RWPE2 (cell line): ENCODE measurements at places on chromosomes 2 and 18.

DNA sequence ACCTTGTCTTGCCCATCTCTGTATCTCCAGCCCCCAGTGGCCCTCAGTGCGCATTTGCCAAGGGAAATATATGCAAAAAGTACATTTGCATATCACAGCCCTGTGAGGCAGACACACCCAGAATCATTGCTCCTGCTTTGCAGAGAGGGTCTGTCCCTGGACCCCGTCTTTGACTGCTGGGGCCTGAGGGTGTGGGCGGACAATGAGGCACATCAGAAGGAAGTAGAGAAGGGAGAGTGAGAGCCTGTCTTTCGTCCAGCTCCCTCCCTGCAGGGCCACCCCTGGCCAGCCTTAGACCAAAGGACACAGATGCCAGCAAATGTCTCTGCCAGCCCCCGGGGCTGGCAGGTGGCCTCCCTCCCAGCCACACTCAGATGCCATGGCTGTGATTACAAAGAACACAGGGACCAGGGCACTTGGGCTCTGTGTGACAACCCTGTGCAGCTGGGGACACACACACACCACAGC is 516.2 kb upstream of the MYT1L start:
- DNase-seq: no peak

DNA sequence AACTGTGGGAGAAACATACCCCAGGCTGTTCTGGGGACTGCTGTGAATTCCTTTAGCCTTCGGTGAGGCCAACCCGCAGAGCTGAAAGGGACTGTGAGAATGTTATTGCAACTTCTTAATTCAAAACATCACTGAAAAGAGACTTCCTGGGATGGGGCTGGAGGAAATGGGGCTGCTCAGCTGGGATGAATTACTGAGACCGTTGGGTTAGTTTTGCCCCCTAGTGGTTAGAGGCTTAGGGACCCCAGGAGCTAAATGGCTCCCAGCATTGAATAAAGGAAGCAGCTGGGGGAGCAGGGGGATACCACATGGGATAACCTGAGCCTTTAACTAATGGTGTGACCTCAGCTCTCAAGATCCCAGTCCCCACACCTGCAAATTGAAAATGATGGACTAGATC is 941.1 kb upstream of the FANCL start:
- DNase-seq: no peak

GRCh38 chr2:30305235-30305634 is 73.9 kb downstream of the LBH start:
- DNase-seq: no peak

DNA sequence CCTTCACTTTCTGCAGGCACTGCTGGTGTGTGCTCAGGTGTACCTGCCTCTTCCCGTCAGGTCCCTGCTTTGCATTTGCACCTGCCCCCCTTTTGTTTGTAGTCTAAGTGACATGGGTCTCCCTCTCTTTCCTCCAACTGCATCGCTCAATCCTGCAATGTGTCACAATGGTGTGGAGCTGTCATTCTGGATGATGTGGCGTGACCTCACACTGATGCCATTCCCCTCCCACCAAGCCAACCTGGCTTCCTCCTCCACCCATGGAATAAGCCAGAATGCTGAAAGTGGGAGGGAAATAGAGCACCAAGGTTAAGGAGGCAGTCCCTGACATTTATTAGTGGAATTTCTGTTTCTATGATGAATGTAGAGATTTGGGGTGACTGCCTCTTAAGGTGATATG is 156.7 kb downstream of the ZBTB7C start:
- DNase-seq: no peak

- DNase-seq: no peak
Measured at GRCh38 chr2:3242747-3243369, 134.8 kb downstream of the EIPR1 start.

DNA sequence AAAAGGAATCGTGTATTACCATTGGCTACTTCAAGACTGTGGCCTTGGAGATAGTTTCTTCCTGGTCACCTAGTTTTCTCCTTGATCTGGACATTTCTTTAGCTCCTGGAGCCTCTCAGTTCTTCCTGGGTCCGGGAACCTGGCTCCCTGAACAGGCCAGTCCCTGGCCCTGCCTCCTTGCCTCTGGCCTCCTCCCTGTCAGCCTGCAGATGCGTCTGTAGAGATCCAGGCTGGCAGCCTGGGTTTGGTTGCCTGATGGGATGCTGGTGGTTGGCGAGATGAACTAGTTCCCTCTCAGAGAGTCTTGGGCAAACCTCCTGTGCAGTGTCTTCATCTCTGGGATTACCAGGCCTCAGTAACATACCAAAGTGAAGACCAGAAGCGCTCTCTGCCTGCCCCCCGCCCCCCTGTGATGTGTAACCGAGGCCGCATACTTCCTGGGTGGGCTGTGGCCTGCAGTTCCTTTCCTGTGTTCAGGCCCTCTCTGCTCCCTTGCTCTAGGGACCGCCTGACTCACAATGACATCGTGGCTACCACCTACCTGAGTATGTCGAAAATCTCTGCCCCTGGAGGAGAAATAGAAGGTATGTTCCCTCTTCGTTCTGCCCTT is 85.4 kb downstream of the DYSF start:
- peak; percentile 28 for DNase-seq

- no peak for DNase-seq
Measured at GRCh38 chr2:19886261-19886660, 15.5 kb downstream of the TTC32 start.

DNA sequence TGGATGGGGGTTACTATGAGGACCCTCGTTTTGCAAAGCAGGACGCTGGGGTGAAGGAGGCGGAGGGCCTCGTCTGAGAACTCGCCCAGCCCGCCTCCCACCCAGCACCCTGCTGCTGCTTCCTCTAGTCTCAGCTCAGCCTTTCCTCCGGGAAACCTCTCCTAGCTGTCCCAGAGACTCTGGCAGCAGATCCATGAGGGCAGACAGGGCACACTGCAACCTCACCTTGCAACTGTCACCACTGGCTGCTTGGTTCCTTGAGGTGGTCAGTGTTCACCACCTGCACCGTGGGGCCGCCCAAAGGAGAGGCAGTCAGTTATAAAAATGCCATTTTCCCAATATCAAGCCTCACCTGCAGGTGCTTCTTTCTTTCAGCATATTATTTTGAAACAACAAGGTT is 45.6 kb downstream of the PARD6G start:
- DNase-seq: no peak

- no peak for DNase-seq
Measured at GRCh38 chr2:117232305-117232704, 582.2 kb upstream of the DDX18 start.

DNA sequence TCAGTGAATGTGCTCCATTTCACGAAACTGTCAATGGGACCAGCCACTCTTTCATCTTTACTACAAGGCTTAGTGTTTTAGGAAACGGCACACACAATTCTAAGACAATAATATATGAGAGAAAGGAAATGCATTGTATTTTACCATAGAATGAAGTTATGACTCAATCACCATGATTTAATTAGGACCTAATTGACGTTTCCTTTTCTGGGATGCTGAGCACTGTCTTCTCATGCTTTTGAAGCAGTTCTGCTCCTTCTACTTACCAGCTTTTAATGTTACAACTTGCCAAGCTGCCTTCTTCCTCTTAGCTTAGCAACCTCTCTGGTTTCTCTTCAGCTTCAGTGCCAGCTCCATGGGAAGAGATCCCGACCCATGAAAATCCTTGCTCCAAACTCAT is 94.3 kb upstream of the SERPINE2 start:
- DNase-seq: no peak

DNA sequence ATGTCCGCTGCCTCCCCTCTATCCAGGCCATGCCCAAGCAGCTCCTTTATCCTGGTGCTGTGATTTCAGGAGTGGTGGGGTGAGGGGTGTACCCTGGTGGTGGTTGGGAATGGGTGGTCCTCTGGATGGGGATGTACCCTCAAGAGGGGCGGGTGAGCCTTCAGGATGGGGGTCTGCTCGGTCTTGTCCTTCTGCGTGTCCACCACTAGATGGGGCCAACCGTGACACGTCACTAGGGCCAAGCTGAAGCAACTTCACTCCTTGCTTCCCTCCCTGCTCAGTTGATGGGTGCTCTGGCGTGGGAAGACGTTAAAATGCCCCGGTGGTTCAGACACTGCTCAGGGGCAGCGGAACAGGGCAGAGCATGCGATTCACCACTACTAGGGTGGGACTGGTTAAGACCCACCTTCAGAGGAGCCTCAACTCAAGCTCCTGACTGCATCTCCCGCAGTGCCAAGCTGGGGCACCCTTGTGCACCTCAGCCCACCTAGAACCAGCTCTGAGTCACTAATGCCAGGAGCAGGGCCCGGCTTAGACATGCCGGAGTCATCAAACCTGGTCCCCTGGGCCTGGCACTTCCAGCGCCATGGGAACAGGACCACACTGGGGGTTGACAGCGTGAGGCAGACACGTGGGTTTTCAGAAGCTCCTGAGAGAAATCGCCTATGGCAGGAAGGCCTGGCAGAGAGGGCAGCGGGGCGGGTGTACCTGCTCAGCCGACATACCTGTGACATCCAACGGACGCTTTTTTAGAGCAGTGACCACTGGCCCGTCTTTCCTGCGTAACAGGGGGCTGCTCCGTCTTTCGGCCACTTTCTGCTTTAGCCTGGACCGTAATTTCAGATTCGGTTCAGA is 256.7 kb downstream of the HDAC4 start:
- no peak for DNase-seq

GRCh38 chr18:9328776-9329175 is 5.8 kb upstream of the TWSG1 start:
- no peak for DNase-seq

- DNase-seq: no peak
Measured at GRCh38 chr2:31302940-31303563, 69.1 kb downstream of the EHD3 start.

DNA sequence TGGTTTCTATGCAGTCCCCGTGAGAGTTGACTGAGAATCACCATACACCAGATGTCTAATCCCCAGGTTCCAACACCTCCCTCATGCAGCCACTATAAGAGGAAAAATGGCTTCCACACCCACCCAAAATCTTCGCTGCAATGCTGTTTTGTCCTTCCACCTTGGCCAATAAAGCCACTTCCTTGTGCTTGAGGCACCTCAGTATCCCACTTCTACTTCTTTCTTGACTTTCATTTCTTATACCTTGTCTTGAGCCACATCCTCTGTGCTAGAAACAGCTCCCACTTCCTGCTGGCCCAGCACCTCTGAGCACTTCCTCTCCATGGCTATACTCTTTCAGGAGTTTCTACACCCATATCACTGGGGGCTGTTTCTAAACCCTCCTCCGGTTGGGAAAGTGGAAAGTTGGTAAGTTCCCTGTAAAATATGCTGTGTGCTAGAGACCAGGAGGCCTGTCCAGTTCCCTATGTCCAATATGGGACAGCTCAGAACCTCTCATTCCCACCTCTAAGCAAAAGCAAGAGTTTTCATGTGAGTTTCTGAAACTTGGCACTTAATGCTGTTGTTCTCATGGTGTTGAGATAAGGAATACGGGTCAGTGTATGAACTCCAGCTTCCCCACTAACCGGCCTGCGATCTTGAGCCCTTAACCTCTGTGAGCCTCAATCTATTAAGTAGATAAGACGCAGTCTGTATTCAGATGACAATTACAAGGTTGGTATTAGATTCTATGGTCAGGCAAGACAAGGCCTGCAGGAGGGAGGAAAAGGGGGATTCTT is 209.1 kb upstream of the ID2 start:
- DNase-seq: no peak
